Motor neuron (in vitro differentiated cells): ENCODE measurements at places on chromosomes 11 and 22. TPM values are rescaled to one million over a fixed set of nuclear protein-coding genes. Genes with fewer than 3 reads are reported as not detected.

GRCh38 chr11:8325591-8326304, 62.1 kb upstream of the LMO1 start:
- no peak for ATAC-seq

GRCh38 chr11:103294516-103294915, 185.3 kb downstream of the DYNC2H1 start:
- no peak for ATAC-seq

DNA sequence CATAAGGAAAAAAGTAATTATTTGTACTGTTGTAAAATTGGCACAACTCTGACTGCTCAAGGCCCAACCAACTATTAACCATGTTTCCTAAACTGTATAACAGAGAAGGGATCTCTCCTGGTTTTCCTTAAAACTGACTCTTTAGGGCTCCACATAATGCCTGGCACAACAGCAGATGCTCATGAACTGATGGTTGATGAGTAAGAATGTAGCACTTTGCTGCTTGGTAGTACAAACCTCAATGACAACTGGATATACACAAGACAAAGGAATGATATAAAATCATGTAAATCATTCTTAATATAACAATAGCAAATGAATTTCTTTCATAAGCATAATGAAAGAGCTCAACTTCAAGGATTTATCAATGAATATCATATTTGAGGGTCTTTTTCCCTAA, 11.7 kb downstream of the MSANTD2 start:
- no peak for ATAC-seq

The DEPDC5 gene
- total RNA-seq: 15.0 and 20.1 TPM in 2 replicates

The OR5A1 gene
- total RNA-seq: 0.05 TPM in 2 replicates

- no peak for ATAC-seq
Measured at GRCh38 chr11:30128269-30128932, 102.4 kb upstream of the FSHB start.

- peak; percentile 79 for ATAC-seq
Measured at GRCh38 chr11:108135845-108136544, 14.6 kb downstream of the ACAT1 start.

GRCh38 chr22:37981282-37982011, 2.9 kb downstream of the SOX10 start:
- ATAC-seq: no peak

DNA sequence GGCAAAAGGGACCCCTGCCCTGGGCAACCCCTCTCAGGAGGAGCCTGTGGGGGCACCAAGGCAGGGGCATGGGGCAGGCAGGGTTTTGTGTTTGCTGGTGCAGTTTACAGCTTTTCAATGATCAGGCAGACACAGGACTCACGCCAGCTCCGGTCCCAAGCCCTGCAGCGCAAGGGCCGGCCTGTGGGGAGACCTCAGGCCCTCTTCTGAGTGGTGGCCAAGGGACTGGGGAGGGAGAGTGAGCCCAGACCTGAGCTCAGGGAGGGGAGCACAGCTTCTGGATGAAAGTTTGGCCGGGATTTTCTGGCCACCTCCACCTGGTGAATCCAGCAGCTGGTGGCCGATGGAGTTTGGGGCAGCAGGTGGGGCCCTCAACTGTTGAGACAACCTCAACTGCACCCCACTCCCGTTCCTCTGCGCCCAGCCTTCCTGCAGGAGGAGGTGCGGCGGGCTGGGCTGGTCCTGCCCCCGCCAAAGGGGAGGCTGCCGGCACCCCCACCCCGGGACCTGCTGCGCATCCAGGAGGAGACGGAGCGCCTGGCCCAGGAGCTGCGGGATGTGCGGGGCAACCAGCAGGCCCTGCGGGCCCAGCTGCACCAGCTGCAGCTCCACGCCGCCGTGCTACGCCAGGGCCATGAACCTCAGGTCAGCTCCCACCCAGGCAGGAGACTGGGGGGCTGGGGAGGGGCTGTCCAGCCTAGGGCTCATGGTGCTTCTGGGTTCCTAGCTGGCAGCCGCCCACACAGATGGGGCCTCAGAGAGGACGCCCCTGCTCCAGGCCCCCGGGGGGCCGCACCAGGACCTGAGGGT, 3.6 kb downstream of the TCIRG1 start:
- no peak for ATAC-seq

DNA sequence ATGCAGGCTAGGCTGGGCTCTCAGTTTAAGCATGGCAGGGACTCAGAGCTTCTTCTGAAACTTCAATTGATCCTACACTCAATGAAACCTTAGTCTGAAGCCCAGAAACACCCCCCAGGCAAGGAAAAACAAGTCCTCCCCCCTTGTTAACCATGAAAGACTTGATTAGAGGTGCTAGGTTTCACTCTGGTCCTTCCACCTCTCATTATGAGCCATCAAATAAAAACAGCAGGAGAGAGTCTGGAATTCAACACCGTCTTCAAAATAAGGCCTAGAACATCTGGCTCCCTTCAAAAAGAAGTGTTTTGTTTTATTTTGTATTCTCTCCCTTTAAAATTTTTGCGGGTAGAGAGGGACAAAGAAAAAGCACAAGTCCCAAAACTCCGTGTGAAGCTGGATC, 95.7 kb downstream of the NAT10 start:
- ATAC-seq: no peak

The CLCF1 gene
- 0.88 and 1.2 TPM in 2 replicates for total RNA-seq

The DGCR6 gene
- 4.6 and 7.3 TPM in 2 replicates for total RNA-seq

DNA sequence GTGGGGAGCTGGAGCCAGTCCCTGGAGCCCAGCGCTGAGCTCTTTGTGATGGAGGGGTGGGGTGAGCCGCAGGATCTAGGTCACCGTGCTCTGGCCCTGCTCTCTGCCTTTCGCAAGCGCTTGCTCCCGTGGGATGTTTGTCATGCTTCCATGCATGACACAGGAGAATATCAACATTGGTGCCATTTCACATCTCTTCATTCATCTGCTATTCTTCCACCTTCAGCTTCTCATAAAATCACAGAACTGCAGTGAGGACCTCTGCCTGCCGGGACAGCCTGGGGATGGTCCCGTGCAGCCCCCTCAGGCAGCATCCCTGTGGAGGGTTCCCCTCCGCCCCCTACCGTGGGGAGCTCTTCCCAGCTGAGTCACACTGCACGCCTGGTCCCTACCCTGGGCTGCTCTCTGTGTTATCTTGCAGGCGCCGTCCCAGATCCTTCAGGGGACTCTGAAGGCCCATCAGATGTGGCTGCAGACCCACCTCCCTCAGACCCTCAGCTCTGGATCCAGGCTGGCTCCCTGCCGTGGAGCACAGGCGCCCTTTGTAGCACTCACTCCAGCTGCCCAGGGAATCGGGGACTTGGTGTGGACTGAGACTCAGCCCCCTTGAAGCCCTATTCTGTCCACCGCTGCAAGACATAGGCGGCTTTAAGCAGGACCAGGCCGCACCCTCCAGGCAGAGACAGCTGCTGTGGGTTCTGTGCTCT, 5.1 kb upstream of the SEPTIN5 start:
- ATAC-seq: peak; percentile 18

GRCh38 chr22:45917146-45917545, 59.8 kb downstream of the WNT7B start:
- ATAC-seq: no peak

DNA sequence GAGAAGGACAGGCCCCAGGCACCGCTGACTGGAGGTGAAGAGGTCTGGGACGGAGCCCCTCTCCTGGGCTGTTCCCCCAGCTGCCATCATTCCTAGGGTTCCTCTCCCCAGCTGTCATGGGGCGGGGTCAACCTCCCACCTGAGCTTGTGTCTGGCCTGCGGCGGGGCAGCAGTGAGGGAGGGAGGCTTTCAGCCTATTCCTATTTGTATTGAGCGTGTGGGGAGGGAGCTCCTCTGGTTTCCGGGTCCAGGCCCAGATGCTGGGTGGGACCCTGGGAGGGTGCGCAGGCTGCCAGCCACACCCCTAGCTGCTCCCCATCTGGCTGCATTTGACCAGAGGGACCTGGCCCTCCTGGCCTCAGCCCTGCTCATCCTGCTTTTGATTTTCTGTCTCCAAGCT, 13.7 kb downstream of the TSPAN4 start:
- ATAC-seq: peak; percentile 65

GRCh38 chr11:77262803-77263202, 38.7 kb downstream of the GDPD4 start:
- no peak for ATAC-seq

- no peak for ATAC-seq
Measured at GRCh38 chr11:132062541-132062940, 692.1 kb downstream of the NTM start.

The TMEM258 gene
- total RNA-seq: 148 and 201 TPM in 2 replicates

The CARD18 gene
- not detected in 2 replicates for total RNA-seq

The RTN4RL2 gene
- 4.2 and 6.1 TPM in 2 replicates for total RNA-seq

- ATAC-seq: no peak
Measured at GRCh38 chr11:73268671-73269271, 3.4 kb upstream of the P2RY6 start.

GRCh38 chr22:48276994-48277867, 1514.8 kb downstream of the TBC1D22A start:
- ATAC-seq: no peak
